ENCODE measurements at places on chromosomes 12 and 14.
A peak's percentile ranks its signal among the peaks of the same experiment; 100 is the strongest.

DNA sequence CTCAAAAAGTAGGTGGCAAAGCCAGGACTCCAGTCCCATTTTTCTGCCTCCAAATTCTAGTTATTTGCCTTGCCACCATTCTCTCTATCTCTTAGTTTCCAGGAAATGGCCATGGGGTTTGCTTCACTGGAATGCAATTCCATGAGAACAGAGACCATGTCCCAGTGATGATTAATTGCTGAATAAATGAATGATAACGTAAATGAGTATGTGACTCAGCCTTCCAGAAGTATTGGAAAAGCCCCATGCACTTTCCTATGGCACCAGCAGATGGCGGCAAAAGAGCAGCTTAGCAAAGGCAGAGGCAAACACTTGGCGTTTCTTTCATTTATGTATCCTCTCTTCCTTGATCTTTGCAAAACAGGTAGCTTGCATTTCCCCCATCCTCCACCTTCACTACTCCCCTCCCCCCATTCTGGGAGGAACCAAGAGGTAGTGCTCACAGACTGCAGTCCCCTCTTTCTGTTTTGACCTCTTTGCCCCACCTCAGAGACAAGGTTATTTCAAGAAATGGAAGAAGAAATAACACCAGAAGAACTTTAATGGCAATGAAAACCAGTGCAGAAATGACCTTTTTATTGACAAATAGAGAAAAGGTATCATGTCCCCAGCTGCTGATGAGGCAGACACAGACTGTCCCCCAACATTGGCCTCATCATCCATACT, 21.3 kb downstream of the TBX3 start:
- peak; percentile 37 for DNase-seq

GRCh38 chr12:55931317-55931779, 386 bp downstream of the DGKA start:
- no peak for DNase-seq

- DNase-seq = no peak
Measured at GRCh38 chr12:118982984-118983761, 1.8 kb downstream of the SRRM4 start.

- no peak for DNase-seq
Measured at GRCh38 chr12:47748899-47749298, 9.8 kb downstream of the RAPGEF3 start.

- no peak for DNase-seq
Measured at GRCh38 chr12:69059465-69060457, 126.8 kb upstream of the CPM start.

- DNase-seq = no peak
Measured at GRCh38 chr14:103653805-103654204, 24.8 kb downstream of the KLC1 start.

DNA sequence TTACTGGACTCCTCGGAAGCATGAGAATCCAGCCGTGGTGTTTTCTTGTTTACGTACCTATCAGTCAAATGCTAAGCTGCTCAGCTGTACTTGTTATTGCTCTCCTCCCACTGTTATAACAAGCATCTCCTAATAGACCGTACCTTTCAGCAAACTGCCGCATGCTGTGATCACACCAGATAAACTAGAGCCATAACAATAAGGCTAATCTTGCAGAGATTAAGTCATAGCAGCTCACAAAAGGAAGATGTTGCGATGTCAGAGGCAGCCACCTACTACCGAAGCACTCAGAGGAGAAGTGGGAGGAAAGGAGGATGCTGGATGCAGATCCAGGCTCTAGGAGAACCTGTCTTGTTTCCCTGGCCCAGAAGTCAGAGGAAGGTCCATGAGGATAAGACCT, 196.0 kb downstream of the GALC start:
- DNase-seq = no peak

DNA sequence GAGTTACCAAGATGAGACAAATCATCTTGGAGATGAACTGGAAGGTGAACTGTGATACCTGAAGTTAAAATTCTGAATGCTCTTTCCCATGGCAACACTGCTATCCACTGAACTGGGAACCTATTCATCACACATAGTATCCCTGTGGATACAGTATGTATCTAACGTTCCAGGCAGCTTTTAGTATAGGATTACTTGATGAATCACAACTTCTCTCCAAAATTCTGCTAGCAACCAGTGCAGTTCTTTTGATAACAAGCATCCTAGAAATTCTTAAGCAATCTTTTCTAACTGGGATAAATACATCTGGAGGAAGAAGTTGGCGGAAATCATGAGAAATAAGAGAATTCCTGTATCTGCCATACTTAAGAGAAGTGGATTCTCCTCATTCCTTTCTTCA, 66.4 kb downstream of the PAWR start:
- DNase-seq = no peak
